ENCODE measurements at places on chromosomes 7 and 10.
A peak's percentile ranks its signal among the peaks of the same experiment; 100 is the strongest.

DNA sequence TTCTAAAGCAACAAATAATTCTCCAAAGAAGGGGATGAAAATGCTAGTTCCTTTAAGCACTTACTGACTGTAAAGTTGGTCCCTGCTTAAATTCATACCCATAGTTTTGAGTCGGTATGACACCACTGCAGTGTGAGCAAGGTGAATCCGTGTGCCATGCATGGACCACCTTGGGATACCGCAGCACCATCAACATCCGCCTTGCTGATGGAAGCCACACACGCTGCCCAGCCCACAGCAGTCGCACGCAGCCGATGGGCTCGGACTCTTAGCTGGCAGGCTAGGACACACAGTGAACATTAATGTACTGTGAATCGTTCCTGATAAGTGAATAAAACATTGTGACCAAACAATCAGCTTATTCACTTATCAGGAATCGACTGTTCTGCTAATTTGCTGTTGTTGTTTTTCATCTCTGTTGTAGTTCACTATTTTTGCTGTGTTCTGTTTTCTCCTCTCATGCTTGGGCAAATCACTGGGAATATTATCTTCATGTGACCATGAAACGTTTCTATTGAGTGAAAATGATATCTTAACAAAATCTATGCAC is 275.5 kb downstream of the USP6NL start:
- no peak for DNase-seq

DNA sequence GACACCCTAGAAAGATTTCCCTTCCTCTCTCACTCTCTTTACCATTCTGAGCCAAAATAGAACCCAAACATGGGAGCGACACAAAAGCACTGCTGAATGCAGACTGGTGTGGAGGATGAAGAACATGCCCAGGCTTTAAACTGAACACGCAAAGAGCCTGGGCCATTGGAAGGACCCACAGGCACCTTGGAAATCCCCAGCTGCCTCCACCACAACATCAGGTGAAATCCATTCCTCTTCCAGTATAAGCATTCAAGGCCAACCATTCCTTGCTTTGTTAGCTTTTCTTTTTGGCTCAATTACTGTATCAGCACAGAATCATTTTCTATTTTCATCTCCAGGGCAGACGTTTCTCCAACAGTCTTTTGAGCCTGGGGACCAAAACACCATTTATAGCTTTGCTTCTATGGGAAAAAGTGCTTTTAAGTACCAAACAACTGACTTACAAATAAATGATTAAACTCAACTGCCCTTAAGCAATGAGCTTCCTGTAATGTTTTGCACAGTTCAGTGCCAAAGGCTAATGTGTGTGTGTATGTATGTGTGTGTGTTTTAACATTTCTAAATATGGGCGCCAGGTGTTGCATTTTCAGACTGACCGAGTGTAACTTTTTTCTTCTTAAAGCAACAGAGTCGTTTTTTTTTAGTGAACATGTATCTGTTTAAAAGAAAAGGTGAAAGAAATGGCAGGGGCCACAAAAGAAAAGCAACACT is 16.2 kb upstream of the BLNK start:
- no peak for DNase-seq

DNA sequence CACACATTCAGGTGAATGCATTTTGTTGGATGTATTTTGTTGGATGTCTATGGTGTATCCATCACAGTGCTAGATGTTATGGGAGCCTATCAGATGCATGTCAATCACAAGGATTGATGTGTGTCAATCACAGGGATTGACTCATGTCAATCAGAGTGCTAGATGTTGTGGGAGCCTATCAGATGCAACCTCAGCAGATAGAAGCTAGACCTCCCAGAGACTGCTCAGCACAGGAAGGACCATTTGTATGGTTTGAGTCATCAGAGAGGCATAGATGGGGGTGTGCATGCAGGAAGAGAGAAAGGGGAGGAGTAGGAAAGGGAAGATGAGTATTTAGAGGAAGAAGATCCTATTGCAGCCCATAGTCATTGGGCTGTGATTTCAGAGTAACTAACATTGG is 48.3 kb upstream of the PITRM1 start:
- no peak for DNase-seq

DNA sequence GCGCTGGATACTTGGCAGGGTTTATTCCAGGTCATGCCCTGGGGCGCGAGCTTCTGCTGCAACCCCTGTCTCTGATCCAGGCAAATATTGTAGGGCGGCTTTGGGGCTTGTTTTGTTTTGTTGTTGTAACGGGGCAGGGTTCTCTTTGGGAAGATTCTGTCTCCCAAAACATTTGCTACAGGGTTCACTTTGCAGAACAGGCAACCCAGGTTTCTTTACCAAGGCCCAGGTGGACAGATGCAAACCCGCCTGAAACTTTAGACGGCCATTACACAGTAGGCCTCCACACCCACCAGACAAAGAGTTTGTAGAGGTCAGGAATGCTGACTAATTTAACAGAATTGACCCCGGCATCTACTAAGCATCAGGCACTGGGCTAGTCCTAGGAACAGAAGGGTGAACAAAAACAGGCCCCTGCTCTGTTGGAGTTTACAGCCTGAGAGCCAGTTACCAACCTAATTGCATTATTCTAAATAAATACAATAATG is 567 bp upstream of the CDCA7L start:
- DNase-seq, result no peak

DNA sequence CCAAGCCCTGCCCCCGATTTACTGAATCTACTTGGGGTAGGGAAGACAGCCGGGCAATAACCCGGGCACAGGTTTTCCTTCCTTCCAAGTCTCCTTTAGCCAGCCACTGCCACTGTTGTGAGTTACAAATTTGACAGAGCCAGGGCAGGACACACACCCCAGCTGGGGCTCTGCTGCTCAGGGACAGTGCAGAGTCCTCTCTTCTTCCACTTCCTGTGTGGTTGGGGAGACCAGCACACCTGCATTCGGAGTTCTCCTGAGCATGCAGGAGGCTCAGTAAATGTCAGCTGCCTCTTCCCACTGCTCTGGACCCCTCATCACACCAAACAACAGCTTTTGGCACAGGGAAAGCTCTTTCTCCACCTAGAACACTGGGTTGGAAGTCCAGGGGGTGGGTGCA is 21.3 kb downstream of the CHST15 start:
- DNase-seq, result no peak

DNA sequence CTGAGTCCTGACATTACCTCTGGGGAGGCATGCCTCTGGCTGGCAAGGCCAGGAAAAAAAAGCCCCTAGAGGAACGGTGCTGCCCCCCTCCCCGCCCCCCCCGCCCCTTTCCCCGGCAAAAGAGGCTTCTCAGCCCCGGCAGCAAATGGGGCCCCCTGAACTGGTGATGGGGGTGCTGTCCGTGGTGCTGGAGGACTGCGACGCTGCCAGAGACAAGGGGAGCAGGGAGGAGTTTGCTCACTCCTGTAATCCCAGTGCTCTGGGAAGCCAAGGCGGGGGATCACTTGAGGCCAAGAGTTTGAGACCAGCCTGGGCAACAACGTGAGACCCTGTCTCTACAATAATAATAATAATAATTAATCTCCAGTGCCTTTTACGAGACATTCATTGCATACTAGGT is 23.7 kb downstream of the SRRM3 start:
- no peak for DNase-seq

DNA sequence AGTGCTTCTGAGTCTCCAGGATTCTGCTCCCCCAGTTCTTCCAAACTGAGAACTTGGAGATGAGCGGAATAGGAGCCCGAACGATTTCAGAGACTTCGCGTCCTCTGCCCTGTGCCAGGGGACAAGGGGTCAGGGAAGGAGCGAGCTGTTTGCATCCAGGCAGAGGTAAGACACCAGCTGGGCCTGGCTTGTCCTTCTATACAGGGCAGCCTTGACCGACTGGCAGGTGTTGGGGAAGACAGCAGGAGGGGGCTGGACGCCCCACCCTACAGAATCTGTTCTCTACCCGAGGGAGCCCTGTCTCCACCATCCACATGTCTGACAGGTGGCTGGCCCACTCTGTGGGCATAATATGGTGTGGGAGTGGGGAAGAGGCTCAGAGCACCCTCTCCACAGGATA is 7.1 kb downstream of the SPOCK2 start:
- DNase-seq, result no peak

DNA sequence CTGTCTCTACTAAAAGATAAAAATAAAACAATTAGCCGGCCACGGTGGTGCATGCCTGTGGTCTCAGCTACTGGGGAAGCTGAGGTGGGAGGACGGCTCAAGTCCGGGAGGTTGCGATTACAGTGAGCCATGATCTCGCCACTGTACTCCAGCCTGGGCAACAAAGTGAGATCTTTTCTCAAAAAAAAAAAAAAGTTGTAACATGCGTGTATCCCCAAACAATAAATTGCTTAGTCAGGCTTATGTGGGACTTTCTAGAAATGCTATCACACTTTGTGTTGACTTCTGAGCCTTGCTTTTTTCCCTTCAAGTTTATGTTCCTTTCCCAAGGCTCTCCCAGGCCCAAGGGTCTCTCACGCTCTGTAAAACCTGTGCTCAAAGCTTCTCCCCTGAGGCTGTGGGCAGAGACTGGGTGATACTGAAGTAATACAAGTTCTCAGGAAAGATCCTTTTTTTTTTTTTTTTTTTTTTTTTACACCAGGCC is 88.0 kb upstream of the TNS3 start:
- DNase-seq, result no peak

DNA sequence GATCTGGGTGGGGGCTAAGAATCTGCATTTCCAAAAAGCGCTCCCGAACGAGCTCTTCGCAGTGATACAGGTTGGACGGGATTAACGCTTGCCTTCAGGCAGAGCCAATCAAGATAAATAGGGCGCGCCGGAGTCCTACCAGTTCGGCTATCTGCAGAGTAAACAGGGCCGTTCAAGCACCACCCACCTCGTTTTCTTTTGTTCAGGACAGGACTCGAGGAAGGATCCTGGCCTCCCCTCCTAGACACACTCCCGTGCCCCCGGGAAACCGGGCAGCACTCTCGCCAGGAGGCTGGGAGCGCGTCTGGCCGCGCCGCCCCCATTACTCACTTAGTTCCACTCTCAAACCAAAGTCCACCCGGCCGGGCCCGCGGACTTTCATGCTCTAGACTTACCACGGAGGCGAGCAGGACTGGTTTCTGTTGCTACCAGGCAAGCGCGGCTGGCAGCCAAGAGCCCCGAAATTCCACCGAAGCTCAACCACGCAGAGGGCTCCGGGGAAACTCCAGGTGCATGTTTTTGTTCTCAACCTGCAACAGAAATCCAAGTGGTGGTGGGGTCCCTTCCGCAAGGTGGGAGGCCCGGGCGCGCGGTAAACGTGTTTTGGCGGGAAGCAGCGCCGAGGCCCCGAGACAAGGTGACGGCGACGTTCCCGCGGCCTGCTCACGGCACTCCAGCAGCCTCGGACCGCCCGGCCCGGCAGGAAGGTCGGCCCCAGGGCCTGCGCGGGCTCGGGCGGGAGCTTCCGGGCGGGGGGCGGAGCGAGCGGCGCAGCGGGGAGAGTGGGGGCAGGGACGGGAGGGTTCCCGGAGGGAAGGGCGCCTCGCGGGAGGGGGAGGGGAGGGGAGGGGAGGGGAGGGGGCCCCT is 12.7 kb downstream of the HNRNPF start:
- peak; percentile 39 for DNase-seq

- no peak for DNase-seq
Measured at GRCh38 chr10:65348637-65349036, 1577.2 kb upstream of the LRRTM3 start.

- no peak for DNase-seq
Measured at GRCh38 chr7:50262916-50263690, 41.4 kb upstream of the IKZF1 start.

DNA sequence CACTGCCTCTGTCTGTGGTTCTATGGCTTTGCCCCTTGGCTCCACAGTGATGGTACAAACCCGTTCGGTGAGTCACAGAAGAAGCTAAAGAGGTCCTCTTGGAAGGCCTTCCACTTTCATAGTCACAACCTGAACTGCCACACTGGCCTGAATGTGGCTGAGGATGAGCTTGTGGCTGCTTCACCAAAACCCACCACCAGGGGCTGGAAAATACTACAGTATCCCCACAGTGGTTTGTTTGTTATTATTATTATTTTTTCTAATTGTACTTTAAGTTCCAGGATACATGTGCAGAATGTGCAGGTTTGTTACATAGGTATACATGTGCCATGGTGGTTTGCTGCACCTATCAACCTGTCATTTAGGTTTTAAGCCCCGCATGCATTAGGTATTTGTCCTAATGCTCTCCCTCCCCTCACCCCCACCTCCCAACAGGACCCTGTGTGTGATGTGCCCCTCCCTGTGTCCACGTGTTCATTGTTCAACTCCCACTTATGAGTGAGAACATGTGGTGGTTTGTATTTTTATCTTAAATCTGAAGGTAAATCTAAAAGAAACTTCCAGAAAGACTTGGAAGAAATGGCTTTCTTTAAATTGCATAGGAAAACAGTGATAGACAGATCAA is 160.8 kb upstream of the NPSR1 start:
- no peak for DNase-seq

DNA sequence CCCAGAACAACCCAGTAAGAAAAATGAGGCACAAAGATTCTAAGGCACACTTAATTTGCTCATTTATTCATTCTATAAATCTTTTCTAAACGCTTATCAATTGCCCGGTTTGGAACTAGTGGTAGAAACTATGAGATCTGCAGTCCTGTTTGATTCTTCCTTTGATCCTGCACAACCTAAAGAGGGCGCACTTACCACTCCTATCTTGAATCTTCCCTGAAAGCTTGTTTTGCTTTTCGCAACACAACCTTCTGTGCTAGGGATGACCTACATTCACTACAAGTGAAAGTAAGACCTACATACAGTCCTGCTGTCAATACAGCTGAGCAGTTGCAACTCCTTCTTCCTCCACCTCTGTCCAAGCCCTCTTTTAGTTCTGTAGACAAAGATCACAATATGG is 12.6 kb upstream of the ARL4A start:
- no peak for DNase-seq

GRCh38 chr10:102549549-102549948 is 45.8 kb downstream of the SUFU start:
- DNase-seq, result no peak

DNA sequence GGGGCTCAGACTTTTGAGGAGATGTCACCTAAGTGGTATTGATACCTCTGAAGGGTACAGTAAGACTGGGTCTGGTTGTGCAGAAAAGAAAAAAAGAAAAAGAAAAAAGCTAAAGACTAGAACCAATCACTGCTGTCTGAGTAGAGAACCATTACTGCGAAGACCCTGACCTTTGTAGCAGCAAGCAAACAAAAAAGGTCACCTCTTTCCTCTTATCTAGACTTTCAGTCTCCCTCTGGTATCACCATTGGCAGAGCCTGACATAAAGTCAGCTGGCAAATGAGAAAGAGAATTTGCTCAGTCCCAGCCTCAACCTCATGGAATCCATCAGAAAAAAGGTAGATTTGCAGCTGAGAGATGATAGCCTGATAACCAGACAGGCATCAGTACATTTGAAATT is 2.6 kb upstream of the DNTT start:
- no peak for DNase-seq

DNA sequence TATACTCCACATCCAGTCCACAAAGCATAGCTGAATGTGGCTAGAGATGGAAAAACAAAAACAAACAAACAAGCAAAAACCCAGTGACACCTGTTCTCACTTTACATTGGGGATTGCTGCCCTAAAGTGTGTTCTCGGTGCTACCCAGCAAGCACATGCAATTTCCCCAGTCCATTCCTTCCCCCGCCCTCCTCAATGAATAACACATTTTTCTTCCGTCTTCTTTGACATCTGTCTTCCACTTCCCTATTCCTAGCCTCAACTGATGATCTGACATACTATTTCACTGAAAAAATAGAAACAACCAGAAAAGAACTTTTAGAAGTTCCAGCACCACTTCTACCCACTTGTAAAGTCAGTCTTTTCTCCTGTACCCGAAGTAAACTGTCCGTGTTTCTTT is 147.1 kb downstream of the MALRD1 start:
- DNase-seq, result no peak
